Skeletal muscle tissue (tissue), 5 donors: ENCODE measurements at places on chromosomes 11 and 22. TPM values are rescaled to one million over a fixed set of nuclear protein-coding genes. Genes with fewer than 3 reads are reported as not detected.

Gene CFAP300
- total RNA-seq, result 5.2 TPM

Gene TMPRSS4
- total RNA-seq, result not detected

Gene ENTHD1
- not detected for total RNA-seq

Gene SOX10
- total RNA-seq, result 4.2 TPM

Gene CHRM1
- not detected for total RNA-seq

Gene RCOR2
- total RNA-seq, result 4.2 TPM

Gene OMP
- total RNA-seq, result 1.6 TPM

Gene TRIM29
- total RNA-seq, result 0.52 TPM

Gene TRPC6
- total RNA-seq, result 25.6 TPM

Gene FHIP1B
- total RNA-seq, result 8.9 TPM

Gene TMEM191C
- total RNA-seq, result under 0.01 TPM

Gene ARHGAP8
- total RNA-seq, result 0.52 TPM

Gene KIF18A
- 4.7 TPM for total RNA-seq

Gene DDIAS
- total RNA-seq, result 1.6 TPM

Gene CREBZF
- 28.7 TPM for total RNA-seq

Gene RASGRP2
- 12.0 TPM for total RNA-seq

Gene UCP2
- 25.1 TPM for total RNA-seq

Gene EHF
- not detected for total RNA-seq

Gene CYB5R2
- 2.6 TPM for total RNA-seq

Gene SYNGR1
- 5.7 TPM for total RNA-seq

Gene DUSP8
- 0.52 TPM for total RNA-seq

Gene HBB
- total RNA-seq, result 3,814 TPM

Gene MPZL2
- 1.0 TPM for total RNA-seq

Gene OR51E2
- total RNA-seq, result 0.52 TPM

Gene DBX1
- under 0.01 TPM for total RNA-seq

Gene CHRDL2
- total RNA-seq, result 0.52 TPM

Gene RIC3
- total RNA-seq, result 0.52 TPM

Gene EIF3M
- 154 TPM for total RNA-seq

Gene OR6A2
- under 0.01 TPM for total RNA-seq

Gene PHETA2
- total RNA-seq, result 19.8 TPM

Gene ZP1
- not detected for total RNA-seq

Gene RHOD
- total RNA-seq, result 7.8 TPM

Gene DGAT2
- 19.3 TPM for total RNA-seq

Gene MYOD1
- 22.4 TPM for total RNA-seq

Gene NDUFC2
- total RNA-seq, result 69.9 TPM

Gene OR52A1
- total RNA-seq, result not detected

Gene LMO2
- total RNA-seq, result 16.7 TPM

Gene KRTAP5-10
- total RNA-seq, result not detected

Gene OR4X1
- not detected for total RNA-seq

Gene APOBEC3G
- total RNA-seq, result 6.3 TPM

Gene TSSK2
- total RNA-seq, result not detected

Gene SLC17A6
- total RNA-seq, result not detected

Gene GPR83
- not detected for total RNA-seq

Gene PHRF1
- total RNA-seq, result 21.9 TPM

Gene OR52N4
- not detected for total RNA-seq

Gene FXYD6
- total RNA-seq, result 23.5 TPM

Gene ANO9
- not detected for total RNA-seq
